ENCODE measurements at places on chromosomes 3 and 15. TPM values are rescaled to one million over a fixed set of nuclear protein-coding genes. Genes with fewer than 3 reads are reported as not detected.

GRCh38 chr3:68936856-68937255, 4.5 kb upstream of the TAFA4 start:
- DNase-seq: no peak

DNA sequence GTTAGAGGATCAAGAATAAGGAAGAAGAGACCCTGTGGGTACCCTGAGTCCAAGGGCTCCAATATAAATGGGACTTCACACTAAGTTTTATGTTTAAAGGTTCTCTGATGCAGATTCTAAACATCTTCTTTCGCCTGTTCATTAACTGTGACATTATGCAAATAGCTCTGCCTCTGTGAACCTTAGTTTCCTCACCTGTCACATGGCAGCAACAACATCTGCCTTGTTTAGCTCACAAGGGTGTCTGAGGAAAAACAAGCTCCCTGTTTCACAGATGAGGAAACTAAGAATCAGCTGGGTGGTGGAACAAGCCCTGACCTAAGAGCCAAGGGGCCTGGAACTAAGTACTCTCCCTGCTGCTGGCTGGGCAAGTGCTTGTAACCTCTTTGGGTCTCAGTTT, 40.8 kb downstream of the GOLGA6L1 start:
- no peak for DNase-seq

DNA sequence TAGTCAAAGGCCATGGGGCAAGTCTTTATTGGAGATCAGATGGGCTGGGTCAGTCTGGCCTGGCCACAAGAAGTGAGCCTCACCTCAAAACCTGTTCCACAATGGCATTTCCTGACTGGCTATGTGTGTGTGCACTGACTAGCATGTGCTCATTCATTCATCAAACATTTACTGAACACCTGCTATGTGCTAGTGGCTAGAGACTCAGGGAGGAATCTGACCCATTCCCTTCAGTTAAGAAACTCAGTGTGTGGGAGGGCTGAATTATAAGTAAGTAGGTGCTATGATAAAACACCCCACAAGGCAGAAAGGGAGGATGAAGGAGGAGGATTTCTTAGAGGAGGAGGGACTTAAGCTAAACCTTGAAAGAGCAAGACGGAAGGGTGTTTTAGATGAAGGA, 5.4 kb upstream of the CGNL1 start:
- no peak for DNase-seq

Gene CCDC9B
- total RNA-seq: 72.1 TPM

GRCh38 chr3:66348704-66349103, 127.9 kb downstream of the SLC25A26 start:
- no peak for DNase-seq

GRCh38 chr3:32757618-32758374, 60.0 kb upstream of the TRIM71 start:
- DNase-seq: no peak

- DNase-seq: no peak
These were observed 14.1 kb downstream of the ACAA1 start for GRCh38 chr3:38122712-38123290.

DNA sequence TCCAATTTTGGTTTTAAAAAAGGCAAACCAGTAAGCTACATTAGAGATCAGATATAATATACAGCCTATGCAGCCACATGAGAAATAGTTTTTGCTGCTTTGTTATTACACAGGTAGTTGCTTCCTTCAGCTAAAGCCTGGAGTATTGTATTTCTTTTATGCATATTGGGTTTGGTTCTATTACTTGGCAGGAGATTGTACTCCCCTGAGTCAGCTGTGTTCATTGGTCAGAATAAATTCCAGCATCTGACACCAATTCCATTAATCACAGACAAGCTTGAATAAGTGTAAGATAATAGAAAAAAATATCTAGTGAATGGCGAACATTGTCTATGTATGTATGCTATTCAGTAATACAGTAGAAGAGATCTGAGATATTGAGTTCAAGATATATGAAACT, 26.1 kb upstream of the ZCWPW2 start:
- DNase-seq: no peak

DNA sequence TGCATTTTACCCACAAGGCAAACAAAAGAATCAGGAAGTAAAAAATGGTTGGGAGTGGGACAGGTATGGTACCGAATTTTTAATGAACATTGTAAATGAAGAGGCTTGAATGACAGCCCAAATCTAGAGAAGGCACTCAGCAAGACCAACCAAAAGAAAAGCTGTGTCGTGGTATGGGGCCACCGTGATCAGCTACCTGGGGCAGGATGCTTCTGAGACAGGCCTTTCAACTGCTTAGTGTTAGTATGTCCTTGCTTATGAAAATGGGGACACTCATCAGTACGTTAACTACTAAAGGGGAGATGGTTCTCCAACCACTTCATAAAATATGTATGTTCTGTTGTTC, 228.7 kb upstream of the ST8SIA2 start:
- DNase-seq: no peak

Gene PRR23E
- not detected for total RNA-seq

Gene NR1I2
- 0.09 TPM for total RNA-seq

Gene OR5K1
- total RNA-seq: not detected

Gene IQCF5
- total RNA-seq: not detected

DNA sequence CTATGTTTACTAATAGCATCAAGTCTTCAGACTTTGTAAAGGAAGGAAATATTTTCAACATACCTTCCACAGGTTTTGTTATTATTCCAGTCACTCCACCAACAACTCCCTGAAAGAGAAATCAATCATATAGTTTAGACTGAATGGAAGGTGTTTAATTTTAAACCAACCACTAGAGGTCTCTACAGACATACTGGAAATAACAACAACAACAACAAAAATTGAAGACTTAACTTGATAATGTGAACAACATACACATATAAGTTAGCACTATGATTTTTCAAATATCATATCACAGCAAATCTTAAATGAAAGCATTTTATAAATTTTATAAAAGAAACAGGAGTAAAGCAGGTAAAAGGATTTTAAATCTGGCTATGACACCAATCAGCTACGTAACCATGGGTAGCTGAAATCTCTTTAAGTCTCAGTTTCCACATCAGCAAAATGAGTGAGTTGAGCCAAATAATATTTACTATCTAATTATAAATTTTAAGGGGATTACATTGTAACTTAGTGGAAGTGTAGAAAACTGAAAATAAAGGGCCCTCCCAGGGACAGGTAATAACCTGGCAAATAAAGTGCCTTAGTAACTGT, 188.2 kb downstream of the VPS13C start:
- DNase-seq: no peak

- DNase-seq: no peak
These were observed 469.2 kb downstream of the CNTN3 start for GRCh38 chr3:74145277-74145676.

DNA sequence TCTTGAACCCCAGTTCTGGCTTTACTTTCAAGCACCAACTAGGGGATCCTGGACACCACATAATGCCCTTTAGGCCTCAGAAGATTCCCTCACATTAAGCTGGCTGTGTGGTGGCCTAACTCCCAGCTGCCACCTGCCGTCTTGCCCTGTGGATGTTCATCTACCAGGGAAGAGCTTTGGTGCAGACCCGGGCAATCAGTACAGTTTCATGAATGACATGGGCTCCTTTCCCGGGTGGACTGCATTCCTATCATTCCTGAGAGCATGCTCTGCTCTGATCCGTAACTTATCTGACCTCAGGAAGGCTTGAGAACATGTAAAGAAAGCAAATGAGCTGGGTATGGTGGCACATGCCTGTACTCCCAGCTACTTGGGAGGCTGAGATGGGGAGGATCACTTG, 50.0 kb upstream of the GSK3B start:
- no peak for DNase-seq

Gene COL6A5
- total RNA-seq: not detected

Gene SSUH2
- total RNA-seq: 0.91 TPM

DNA sequence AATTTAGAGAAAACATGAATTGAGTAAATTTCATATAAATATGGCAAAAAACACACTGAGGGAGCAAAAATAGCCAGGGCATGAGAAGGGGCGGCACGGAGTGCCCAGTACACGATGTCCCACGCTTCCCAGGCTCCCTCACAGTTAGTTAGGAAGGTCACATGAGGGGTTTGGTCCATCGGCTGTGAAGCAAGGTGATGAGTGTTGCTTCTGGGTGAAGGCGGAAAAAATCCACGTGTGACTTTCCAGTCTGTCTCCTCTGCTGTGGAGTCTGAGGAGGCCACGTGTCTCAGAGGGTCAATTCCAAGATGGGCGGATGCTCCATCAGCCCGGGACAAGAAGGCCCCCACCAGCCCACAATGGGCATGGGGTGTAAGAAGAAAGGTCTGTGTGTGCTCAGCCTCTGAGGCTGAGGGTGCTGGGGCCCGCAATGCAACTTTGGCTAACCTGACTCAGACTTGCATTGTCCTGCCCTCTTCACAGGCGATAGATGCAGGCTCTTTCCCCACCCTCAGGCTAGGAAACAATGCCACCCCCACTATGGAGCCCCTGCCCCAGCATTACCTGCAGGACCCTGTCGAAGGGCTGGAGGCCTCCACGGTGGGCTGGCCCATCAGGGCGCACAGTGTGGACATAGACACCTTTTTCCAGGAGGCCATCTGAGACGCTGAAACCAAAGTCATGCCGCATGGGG, 45.7 kb downstream of the GRIP2 start:
- DNase-seq: no peak

- peak; percentile 25 for DNase-seq
These were observed 206.0 kb downstream of the THRB start for GRCh38 chr3:24288496-24289236.

Gene ZNF662
- total RNA-seq: 6.3 TPM

Gene AGBL1
- 0.05 TPM for total RNA-seq

Gene DZIP3
- total RNA-seq: 15.0 TPM

DNA sequence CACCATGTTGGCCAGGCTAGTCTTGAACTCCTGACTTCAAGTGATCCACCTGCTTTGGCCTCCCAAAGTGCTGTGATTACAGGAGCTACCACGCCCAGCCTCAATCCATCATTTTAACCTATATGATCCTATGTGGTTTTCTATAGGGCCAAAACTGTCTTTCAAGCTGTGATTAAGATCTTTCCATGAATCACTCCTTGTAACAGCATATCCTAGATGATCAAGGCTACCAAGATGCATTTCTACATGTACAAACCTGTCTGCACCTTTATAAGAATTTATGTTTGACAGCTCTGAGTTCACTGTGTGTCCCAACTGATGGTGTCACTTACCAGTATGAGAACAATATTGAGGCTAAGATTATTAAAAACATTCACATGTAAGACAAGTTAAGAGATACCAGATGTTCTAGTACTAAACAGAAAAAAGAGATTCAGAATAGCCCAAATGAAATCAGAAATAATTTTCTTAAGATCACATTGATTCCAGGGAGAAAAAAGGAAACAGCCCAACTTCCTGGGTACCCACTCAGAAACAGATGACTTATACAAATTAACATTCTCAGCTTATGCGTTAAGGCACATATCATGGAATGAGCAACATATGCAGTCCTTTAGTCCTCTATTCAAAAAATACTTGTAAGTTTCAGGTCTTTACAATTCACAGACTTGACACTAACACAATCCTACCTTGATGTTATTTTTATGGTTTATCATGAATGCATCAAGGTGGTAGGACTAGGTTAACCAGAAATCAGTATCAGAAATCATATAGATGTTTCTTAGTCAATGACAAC, 24.8 kb upstream of the PPIB start:
- DNase-seq: no peak
